Left cardiac atrium (tissue), 4 donors: ENCODE measurements at places on chromosomes 7 and 10. TPM values are rescaled to one million over a fixed set of nuclear protein-coding genes. Genes with fewer than 3 reads are reported as not detected.

GRCh38 chr7:41940760-41941343, 238.0 kb upstream of the INHBA start:
- peak; percentile 67 for DNase-seq

- DNase-seq: no peak
Observed at GRCh38 chr10:117677239-117677638, 134.7 kb downstream of the EMX2 start.

GRCh38 chr10:120819366-120819765, 31.8 kb upstream of the WDR11 start:
- no peak for DNase-seq

DNA sequence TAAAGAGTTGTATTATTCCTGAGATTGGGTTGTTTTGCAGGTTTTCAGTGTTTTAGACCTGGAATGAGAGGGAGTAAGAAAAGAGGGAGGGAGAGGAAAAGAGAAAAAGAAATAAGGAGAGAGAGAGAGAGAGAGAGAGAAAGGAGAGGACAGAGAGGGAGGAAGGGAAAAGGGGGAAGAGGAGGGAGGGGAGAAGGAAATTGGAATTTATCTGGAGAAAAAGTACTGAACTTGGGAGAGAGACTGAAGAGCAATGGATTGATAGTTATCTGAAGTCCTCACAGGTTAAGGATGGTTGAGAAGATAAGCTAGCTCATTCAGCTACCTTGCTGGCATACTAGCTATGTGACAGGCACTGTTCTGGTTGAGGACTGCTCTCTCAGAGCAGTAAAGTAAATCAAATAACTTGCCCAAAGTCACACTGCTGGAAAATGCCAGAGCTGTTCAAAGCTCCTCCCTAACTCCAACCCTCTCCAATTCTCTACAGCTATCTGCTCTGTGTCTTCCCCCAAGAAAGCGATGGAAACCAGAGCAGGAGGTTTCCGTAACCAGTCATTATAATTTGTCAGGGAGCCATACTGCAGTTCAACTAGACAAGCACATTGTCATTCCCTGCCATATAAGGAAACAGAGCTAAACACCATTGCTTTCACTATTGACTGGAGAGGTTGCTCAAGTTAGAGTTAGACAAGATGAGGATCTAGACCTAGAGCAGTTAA, 10.7 kb downstream of the CALD1 start:
- no peak for DNase-seq

DNA sequence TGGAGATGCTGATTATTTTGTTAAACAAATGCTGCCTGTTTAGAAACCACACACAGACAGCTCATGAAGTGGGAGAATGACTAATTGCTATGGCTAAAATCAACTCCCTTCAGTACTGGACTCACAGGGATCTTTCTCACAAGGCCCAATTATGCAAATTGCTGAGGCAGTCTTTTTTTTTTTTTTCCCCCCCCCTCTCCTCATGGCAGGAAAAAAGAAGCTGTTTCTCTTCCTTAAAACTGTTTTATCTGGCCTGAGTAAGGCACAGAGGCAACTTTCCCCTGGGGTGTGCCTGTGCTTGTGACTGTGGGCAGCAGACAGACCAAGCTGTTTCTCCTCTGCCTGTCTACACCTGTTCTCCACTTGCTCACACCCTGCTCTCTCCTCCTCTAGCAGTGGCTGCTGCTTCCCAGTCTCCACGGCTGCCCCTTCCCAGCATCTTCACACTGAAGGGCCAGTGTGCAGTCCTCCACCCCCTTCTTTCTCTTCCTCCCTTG, 65.4 kb upstream of the STEAP1B start:
- DNase-seq: no peak

GRCh38 chr7:113199841-113200240, 81.5 kb upstream of the SMIM30 start:
- DNase-seq: no peak

DNA sequence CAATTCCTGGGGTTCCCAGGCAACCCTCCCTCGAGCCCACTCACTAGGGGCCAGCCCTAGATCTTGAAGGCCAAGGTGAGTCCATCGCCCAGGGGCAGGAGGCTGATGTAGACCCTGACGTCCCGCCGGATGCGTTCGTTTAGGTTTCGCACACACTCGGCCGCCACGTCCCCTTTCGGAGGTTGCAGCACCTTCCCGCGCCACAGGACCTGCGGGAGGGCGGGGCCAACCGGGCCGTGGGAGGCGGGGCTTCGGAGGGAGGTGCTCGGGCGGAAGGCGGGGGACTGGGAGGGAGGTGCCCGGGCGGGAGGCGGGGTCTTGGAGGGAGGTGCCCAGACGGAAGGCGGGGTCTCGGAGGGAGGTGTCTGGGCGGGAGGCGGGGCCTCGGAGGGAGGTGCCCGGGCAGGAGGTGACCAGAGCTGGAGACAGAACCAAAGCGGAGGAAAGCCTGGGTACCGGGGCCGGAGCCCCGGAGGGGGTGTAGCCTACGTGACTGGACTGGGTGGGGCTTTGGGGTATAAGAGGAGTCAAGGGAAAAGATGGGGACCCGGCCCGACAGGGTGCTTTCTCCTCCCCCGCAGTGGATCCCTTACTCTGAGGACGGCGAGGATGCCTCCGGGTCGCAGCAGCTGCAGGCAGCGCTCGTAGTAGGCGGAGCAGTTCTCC, 1.6 kb downstream of the COMTD1 start:
- peak; percentile 93 for DNase-seq

DNA sequence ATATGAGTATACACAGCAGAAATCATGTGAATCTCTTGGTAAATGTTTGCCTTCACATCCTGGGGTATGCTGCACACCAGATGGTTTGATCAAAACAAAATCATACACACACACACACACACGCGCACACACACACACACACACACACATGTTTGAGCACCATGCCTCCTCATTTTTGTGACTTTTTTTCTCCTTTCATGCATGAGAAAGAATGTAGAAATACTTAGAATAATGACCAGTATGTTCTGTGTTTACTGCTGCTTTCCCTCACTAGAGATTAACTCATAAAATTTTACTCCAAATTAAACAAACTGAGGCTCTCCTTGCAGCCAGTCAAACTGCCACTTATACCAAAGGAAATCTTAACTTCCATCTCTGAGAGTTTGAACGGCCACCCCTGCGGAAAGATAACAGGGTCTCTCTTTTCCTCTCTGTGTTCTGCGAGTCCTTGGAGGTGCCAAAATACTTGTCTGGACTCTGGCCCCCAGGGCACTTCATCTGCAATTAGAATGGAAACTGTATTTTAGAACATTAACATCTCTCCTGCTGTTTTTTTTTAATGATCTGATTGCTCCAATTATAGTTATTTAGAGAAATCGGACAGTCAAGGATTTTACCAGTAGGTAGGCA, 320.8 kb upstream of the NFE2L3 start:
- no peak for DNase-seq

- DNase-seq: peak; percentile 64
Observed at GRCh38 chr7:131688738-131689661, 132.6 kb upstream of the PODXL start.

DNA sequence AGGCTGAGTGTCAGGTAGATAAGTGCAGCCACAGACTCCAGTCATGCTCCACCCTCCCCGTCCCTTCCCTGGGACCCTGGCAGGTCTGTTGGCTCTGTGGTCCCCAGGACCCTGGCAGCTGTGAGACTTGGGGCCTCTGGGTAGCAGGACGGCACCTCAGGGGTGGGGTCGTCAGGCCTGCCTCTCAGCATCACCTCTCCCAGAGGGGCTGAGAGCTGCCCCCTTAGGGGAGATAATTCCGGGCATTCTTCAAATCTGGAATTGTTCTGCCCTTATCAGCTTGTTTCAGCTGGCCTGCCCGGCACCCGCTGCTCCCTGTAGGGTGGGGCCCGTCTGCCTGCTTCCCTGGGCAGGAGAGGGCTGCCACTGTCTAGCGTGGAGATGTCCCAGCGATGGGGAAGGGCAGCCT, 23.3 kb downstream of the PODXL start:
- peak; percentile 68 for DNase-seq

DNA sequence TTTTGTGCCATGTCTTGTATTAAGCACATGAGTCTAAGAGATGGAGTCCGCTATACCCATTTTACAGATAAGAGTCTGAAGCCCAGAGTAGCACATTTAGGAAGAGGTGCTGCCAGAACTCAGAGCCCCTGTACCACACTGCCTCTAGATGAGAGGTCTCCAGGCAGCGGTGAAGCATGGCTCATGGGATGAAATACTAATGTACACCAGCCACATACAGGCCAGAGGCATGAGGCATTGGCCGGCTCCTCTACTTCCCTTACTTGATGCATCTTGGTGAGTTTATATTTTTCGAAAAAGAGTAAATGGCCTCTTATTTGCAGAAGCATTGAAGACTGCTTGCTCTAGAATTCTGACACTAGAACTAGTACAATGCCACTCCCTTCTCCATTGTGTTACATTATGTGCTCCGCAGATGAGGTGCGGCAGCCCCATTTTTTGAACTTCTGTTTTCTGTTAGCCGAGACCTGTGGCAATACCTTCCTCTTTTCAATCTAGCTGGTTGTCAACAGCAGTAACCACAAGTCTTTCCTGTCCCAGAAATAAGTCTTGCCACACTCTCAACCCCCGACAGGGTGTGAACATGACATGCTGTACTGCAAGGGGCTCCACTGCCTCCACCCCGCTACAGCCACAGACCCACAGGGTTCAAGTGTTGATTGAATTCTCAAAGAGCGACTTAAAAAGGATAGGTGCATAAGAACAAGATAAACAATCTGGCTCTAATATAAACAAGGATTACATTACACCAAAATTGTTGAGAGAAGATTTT, 145.3 kb downstream of the CELF2 start:
- DNase-seq: peak; percentile 42

GRCh38 chr7:137399827-137400823, 56.6 kb upstream of the PTN start:
- DNase-seq: no peak

DNA sequence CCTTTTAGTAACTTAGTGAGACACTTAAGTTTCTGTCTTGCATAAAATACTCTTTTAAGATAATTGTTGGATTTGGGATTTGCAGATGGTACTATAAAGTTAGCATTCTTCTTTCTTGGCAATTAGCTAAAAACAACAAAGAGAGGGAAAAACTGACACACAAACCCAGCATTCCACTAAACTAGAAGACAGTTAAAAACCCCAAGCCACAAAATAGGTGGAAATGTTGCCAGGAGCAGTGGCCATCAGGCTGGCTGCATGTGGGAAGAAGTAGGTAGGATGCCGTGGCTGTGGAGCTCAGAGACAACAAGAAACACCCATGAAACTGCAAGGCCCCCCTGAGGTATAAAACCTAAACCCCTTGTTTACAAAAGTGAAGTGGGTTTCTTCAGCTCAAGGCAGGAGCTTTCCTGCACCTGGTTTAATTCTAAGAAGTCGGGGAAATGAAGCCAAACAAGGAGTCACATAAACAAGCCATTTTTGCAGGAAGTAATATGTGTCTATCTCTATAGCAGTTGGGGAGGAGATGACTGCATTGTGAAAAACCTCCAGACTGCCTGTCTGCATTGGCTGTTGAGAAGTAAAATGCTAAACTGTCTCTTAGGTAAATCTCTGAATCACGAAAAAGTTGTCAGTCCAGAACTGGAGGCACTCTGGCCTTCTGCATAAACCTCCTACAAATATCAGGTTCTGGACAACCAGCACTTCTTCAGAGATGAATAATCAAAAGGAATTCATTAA, 9.5 kb downstream of the RAB18 start:
- DNase-seq: no peak

GRCh38 chr10:112389271-112389822, 15.4 kb downstream of the ACSL5 start:
- peak; percentile 37 for DNase-seq

DNA sequence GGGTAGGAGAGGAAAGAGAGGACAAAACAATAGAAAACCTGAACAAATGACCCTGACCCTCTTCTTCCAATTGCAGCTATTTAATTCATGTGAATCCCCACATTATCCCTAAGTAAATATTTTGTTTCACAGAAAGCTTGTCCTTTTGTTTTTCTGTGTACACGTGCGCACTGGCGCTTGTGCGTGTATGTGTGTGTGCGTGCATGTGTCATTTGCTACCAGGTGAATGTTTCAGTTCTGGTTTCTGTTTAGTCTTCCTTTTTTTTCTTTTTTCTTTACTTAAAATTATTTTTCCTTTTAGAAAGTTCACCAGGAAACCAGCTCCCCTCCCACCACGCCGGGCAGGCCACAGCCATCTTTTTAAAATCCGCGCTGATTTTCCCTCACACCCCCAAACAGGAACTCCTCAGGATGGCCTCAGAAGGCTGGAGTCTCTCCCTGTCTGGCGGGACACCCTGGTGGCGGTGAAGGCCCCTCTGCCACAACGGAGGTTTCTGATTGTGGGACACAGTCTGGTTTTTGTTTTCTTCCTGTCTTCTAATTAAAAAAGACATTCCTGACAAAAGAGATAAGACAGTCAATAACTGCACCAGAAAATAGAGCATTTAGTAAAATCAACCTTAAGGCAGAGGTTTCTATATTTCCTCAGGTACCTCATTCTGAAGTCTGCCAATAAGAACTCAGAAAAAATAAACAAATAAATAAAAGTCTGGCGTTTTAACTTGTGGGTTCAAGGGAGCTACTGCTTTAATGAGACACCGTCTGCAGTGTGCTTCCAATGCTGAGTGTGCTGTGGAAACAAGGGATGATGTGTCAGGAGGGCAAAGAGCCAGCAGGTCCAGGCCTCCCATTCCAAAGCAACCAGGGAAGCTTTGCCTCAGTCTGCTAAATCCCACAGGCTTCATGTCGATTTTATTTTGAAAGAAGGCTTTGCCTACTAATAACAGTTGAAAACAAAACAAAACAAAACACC, 17.4 kb downstream of the IRF5 start:
- DNase-seq: no peak

- no peak for DNase-seq
Observed at GRCh38 chr10:4212111-4212630, 427.2 kb upstream of the KLF6 start.

- DNase-seq: no peak
Observed at GRCh38 chr7:11818281-11818680, 13.7 kb downstream of the THSD7A start.

DNA sequence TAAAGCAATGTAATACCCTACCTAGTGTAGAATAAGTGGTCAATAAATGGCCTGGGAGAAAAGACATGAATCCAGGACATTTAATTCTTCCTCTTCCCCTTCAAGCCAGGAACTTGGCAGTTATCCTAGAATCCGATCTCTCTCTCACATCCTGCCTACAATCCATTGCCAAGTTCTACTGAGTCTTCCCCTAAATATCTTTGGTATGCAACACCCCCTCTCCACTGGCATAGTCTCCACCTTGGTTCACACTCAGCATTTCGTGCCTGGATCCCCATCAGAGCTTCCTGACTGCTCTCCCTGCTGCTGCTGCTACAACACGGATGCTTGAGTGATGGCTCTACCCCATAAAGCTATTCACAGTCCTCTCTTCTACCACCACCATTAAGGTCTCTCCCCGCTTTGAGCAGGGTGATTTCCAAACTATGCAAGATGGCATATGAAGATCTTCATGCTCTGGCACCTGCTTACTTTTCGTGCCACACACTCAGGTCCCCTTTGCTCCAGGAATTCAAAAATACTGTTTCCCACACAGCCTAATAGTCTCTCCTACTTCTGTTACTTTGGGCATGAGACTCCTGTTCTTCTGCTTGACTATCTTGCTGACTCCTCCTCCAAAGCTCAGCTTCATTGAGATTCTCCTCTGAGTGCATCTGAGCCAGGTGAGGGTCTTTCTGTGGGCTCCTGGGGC, 4.8 kb downstream of the ANK3 start:
- peak; percentile 40 for DNase-seq

GRCh38 chr7:132764762-132765161, 188.5 kb upstream of the PLXNA4 start:
- DNase-seq: no peak

The IDI2 gene
- total RNA-seq: not detected

The ALOX5 gene
- 13.8 TPM for total RNA-seq

The TRIL gene
- 6.0 TPM for total RNA-seq

The STRIP2 gene
- total RNA-seq: 12.1 TPM

The HSPA14 gene
- total RNA-seq: 10.5 TPM

The THSD7A gene
- 2.4 TPM for total RNA-seq

The MKRN1 gene
- 65.4 TPM for total RNA-seq

The CRYGN gene
- total RNA-seq: 0.53 TPM

The SYT15 gene
- total RNA-seq: 4.6 TPM

The OR2A5 gene
- not detected for total RNA-seq
